Hematopoietic multipotent progenitor cell treated with erythropoietin and hydrocortisone succinate and interleukin-3 and kit ligand, for 15 days (in vitro differentiated cells): ENCODE measurements at places on chromosomes 3 and 15.

GRCh38 chr3:42070524-42070923 lies 20.6 kb upstream of the TRAK1 start:
- DNase-seq, result no peak

DNA sequence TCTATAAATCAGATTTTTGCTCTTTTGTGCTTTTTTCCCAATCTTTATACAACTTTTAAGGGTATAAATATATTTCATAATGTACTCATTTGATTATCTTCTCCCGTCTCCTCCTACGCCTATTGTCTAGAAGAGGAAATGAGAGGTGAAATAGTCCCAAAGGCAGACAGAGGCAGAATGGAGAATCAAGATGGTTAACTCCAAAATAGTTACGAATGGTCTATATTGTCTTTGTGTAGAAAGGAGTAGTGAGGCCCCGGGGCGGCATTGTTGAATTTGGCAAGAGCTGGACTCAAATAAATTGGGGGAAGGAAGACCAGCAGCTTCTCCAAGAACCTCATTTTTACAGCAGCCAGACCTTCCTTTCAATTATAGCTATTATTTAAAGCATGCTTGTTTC lies 23.9 kb downstream of the ITPR1 start:
- DNase-seq, result no peak

GRCh38 chr3:53787016-53787415 lies 59.2 kb downstream of the CHDH start:
- no peak for DNase-seq

DNA sequence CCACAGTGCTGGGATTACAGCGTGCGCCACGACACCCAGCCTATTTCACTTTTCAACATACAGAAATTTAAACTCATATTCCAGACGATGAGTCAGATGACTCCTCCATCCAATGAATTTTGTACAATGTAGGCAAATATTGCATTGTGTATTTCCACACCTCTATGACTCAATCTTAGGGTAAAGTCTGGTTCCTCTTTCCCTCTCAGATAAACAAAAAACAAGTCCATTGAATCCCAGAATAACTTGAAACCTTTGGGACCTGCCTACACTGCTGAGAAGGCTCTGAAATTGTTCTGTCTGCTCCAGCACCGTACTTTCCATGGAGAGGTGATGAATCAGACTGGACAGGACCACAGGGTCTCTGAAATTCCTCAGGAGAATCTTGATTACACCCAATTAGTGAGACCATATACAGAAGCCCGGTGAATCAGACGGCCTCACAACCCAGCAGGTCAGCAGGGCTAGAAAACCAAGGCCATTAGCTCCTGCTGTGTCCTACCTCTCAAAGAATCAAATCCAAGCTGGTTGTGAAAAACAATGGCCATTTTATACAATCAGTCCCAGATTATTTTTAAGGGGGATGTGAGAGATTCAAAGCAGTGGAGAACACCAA lies 112.6 kb downstream of the ERC2 start:
- DNase-seq, result no peak

DNA sequence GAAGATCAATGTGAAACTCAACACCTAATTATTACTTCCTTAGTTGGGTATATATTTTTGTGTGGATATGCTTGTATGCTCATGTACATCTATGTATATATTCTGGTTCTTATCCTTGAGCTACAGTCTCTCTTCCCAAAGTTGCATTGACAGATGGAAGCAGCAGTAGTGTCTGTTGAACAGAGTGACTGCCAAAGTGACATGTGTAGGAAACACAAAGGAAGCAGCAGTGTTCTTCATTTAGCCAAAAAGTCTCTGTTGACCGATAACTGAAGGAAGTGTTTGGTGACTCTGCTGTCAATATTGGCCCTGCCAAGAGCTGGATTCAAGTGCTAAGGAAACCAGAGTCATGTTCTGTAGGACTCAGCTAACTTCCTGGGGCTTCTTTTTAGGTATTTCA lies 123.8 kb downstream of the C3orf70 start:
- no peak for DNase-seq

DNA sequence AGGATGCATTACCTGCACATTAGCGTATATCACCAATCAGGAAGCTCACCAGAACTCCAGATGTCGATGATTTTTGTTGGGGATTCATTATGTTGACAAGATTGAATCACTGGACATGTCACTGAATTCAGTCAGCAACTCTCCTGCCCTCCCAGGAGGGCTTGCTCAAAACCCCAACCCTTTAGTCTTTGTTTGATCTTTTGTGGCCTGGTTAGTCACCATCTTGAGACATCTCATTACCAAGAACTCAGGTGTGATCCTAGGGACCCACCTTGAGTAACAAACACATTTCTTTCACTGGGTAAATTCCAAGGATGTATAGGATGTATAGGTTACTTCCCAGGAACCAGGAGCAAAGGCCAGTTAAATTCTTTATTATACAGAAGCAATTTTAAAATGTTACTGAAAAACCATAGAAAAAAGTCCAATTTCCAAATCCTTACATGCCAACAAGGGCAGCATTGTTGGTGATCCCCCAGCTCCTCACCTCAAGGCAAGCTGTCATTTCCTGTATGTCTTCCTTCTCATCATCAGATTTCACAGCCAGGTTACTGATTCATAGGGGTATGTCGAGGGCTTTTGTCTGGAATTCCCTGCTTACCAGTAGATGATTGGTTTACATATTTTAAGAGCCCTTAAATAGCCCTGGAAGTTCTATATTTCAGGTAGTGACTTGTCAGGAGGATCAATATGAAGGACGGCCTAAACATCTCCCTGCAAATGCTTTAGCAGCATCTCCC lies 11.7 kb downstream of the SNRPN start:
- no peak for DNase-seq

- no peak for DNase-seq
Measured at GRCh38 chr3:157335233-157336076, 101.2 kb upstream of the PTX3 start.

DNA sequence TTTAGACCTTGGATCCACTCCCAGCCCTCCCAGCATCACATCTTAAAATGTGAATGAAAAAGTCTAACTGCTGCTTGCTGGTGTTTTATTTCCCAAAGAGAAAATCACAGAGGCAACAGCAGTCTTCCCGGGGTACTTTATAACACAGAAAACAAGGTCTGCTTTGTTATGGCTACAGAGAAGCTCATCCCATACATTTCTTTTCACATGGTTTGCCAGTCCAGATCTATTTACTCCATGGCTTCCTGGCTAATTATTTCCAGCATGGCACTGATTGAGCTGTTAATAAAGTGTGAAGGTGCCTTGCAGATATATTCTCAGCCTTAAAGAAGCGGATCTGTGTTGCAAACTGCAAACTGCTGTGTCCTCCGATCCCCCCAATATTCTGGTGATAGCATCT lies 466.1 kb upstream of the CFAP20DC start:
- DNase-seq, result no peak

GRCh38 chr3:138687236-138687635 lies 78.7 kb downstream of the FAIM start:
- no peak for DNase-seq

GRCh38 chr15:98952381-98952803 lies 55.2 kb downstream of the PGPEP1L start:
- no peak for DNase-seq

DNA sequence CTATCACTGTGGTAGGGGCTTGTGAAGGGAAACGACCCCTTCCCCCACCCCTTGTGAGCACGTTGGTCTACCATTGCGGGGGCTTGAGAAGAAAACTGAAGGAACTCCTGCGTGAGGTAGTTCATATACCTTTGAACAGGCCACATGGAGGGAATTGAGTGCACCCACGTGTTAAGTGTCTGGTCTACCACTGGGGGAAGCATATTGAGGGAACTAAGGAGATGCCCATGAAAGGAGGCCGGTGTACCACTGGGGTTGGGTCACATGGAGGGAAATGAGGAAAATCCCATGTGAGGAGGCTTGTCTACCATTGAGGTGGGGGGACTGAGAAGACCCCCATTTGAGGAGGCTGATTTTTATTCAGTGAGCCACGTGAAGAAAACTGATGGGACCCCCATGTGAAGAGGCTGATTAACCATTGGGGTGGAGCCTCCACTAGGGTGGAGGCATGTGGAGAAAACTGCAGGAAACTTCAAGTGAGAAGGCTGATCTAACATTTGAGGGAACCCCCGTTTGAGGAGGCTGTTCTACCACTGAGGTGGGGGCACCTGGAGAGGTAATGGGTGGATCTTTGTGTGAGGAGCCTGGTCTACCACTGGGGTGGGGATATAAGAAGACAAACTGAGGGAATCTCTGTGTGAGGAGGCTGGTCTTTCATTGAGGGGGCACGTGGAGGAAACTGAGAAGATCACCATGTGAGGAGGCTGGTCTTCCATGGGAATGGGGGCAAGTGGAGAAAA lies 163.2 kb downstream of the FBLN2 start:
- no peak for DNase-seq

DNA sequence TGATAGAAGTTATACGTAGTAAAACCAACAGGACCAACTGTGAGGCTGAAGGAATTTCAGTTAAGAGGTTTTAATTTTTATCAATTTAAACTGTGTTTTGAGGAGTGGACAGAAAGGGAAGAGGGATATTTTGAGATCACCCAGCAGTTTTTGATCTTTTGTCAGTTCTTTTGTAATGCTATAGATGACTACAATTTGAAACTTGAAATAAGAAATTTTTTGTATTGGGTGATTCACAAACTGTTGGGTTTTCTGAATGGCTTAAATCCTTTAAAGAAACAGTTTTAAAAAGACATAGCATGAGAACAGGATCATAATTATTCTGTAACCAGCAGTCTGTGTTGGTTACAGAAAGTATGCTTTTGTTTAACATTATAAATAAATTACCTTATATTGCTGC lies 67.4 kb downstream of the TCF12 start:
- DNase-seq, result no peak

DNA sequence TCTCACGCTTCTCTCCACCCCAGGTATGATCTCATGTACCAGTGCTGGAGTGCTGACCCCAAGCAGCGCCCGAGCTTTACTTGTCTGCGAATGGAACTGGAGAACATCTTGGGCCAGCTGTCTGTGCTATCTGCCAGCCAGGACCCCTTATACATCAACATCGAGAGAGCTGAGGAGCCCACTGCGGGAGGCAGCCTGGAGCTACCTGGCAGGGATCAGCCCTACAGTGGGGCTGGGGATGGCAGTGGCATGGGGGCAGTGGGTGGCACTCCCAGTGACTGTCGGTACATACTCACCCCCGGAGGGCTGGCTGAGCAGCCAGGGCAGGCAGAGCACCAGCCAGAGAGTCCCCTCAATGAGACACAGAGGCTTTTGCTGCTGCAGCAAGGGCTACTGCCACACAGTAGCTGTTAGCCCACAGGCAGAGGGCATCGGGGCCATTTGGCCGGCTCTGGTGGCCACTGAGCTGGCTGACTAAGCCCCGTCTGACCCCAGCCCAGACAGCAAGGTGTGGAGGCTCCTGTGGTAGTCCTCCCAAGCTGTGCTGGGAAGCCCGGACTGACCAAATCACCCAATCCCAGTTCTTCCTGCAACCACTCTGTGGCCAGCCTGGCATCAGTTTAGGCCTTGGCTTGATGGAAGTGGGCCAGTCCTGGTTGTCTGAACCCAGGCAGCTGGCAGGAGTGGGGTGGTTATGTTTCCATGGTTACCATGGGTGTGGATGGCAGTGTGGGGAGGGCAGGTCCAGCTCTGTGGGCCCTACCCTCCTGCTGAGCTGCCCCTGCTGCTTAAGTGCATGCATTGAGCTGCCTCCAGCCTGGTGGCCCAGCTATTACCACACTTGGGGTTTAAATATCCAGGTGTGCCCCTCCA lies 19.1 kb downstream of the TYRO3 start:
- no peak for DNase-seq

DNA sequence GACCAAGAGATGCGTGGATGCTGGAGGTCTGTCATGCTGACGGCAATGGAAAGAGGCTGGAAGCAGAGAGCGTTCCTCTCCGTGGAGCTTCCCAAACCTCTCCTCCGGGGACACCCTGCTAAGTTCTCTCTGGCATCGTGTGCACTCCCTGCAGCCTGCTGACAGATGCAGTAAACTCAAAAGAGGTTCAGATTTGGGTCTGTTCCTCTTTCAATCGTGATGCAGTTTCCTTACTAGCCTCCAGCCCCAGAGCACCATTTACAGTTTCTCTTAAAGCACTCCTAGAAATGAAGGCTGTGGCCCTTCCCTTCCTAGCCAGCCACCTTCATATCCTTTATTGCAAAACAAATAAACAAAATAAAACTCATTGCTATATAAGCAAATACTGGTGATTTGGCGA lies 47.3 kb upstream of the LRRC58 start:
- DNase-seq, result no peak

DNA sequence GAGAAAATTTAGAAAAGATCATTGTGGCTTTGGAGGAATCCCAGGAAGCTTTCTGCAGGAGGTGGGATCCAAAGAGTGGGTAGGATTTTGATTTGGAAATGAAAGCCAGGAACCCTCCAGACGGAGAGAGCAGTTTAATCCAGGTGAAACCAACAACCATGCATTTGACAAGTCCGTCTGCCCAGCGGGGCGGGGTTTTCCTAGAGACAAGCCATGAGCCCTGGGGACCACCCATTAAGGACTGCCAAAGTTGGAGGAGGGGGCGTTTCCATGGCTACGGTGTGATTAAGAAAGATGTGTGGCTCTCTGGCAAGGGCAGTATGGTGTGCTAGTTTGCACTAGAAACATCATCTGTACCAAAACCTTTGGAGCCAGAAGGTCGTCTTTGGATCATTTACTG lies 53.4 kb downstream of the SRGAP3 start:
- no peak for DNase-seq

DNA sequence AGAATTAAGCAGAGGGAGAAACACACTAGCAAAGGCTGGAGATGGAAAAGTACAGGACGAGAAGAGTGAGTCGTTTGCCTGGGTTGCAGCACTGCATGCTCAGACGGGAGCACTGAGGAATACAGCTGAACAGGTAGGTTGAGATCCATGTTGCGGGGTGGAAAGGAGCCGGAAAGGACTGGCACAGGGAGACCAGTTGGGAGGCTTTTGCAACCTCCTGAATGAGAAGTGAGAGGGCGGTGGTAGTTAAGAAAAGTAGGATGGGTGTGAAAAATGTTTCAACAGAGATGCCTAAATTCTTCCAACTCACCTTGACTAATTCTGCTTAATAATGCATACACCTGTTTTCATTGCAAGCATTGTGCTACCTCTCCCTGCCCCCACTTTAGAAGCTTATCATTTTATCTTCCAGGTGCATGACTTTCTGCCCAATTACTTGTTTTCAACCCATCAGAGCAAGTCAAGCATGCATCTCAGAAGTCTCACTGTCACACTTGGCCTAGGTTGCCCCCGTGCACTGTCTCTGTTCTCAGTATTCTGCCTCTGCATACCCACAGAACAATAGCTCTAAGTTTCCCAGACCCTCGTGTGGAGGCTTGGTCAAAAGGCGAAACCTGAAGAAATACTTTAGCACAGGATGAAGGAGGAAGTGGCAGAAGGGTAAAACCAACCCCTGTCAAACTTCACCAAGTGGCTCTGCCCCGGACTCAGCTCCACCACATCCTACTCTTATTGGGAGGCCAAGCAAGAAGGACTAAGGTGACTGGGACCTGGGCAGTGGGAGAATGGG lies 199.3 kb upstream of the BCL6 start:
- no peak for DNase-seq

- no peak for DNase-seq
Measured at GRCh38 chr3:124373524-124373923, 356.7 kb upstream of the UMPS start.

GRCh38 chr15:65059931-65060596 lies 7.7 kb downstream of the RASL12 start:
- DNase-seq, result no peak

GRCh38 chr3:80890571-80890970 lies 870.9 kb downstream of the GBE1 start:
- DNase-seq, result no peak

GRCh38 chr3:43330981-43331380 lies 44.6 kb downstream of the SNRK start:
- DNase-seq, result no peak
